ENCODE measurements at places on chromosomes 11 and 22.
A peak's percentile ranks its signal among the peaks of the same experiment; 100 is the strongest.

DNA sequence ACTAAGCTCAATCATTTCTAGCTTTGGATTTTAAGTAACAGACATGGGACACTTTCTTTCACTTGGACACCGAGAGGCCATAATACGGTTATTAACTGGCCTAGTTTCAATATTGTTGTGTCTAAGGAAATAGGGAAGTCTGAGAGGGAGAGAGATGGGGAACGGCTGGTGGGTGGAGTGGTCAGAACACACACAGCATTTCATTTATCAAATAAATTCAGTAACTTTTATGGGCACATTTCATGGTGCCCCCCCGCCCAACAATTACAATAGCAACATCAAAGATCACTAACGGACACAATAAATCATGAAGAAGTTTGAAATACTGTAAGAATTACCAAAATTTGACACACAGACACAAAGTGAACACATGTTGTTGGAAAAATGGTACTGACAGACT is 10.7 kb downstream of the PRPF19 start:
- DNase-seq, result no peak

DNA sequence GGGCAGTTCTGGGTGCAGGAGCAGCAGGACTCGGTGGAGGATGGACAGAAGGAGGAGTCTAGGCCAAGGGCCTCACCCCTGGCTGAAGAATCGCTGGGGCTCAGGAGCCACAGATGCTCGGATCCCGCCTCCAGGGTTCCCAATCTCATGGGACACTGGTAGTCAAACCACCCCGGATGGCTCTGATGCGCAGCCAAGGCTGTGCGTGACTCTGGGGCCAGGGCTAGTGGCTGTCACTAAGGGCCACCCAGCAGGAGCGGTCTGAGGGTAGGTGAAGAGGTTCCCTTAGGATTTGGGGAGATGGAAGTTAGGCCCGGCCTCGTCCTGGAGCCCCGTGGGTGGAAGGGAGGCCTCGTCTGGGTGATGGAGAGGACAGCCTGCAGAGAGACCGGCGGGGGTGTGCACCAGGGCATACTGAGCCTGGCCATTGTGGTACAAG is 300.6 kb downstream of the TBC1D22A start:
- no peak for DNase-seq

GRCh38 chr11:67489203-67489884 is 6.5 kb downstream of the AIP start:
- DNase-seq, result no peak

DNA sequence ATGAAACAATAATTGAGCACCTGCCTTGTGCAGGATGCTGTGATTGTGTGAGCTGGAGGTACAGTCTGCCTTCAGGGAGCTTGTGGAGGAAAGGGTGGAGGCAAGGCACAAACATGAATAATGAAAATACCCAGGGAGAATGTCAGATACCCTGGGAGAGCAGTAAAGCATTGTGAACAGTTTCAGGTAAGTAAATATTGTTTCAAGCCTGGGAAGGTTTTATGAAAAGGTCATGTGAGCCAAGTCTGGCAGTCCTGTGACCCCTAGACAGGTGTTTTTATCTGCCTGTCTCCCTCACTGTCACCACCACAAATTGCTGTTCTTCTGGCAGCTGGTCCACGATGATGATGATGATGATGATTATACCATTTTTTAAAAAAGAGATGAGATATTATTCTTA is 32.0 kb downstream of the SPECC1L start:
- DNase-seq, result no peak

- DNase-seq, result no peak
Observed at GRCh38 chr11:107271425-107271824, 186.2 kb downstream of the CWF19L2 start.

DNA sequence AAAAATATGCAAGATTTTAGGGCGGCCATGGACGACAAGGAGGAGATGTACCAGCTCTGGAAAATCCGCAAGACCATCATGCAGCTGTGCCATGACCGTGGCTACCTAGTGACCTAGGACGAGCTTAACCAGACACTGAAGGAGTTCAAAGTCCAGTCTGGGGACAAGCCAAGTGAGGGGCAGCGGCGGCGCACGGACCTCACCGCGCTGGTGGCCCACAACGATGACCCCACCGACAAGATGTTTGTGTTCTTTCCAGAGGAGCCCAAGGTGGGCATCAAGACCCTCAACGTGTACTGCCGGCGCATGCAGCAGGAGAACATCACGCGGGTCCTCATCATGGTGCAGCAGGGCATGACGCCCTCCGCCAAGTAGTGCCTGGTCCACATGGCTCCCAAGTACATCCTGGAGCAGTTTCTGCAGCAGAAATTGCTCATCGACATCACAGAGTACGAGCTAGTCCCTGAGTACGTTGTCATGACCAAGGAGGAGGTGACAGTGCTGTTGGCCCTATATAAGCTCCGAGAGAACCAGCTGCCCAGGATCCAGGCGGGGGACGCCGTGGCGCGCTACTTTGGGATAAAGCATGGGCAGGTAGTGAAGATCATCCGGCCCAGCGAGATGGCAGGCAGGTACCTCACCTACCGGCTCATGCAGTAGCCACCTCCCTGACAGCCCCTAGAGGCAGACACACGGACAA is 43.5 kb upstream of the ZC3H12C start:
- DNase-seq, result no peak

GRCh38 chr11:125935056-125935455 is 10.8 kb upstream of the VSIG10L2 start:
- DNase-seq, result no peak

DNA sequence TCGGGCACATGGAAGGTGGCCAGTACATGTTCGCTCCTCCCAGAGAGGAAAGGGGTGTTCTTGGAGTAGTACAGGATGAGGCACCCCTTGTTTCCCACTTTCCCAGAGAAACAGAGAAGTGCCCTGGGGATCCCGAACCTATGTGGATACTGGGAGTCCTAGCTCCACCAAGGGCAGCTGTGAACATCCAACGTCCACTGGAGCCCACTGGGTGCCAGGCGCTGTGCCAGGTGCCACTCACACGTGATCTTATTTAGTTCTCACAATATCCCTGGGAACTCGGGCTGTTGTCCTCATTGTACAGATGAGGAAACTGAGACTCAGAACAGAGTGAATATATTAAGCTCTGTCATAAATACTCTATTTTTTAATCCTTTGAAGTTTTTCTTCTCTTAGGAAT is 12.0 kb downstream of the SLCO2B1 start:
- no peak for DNase-seq

DNA sequence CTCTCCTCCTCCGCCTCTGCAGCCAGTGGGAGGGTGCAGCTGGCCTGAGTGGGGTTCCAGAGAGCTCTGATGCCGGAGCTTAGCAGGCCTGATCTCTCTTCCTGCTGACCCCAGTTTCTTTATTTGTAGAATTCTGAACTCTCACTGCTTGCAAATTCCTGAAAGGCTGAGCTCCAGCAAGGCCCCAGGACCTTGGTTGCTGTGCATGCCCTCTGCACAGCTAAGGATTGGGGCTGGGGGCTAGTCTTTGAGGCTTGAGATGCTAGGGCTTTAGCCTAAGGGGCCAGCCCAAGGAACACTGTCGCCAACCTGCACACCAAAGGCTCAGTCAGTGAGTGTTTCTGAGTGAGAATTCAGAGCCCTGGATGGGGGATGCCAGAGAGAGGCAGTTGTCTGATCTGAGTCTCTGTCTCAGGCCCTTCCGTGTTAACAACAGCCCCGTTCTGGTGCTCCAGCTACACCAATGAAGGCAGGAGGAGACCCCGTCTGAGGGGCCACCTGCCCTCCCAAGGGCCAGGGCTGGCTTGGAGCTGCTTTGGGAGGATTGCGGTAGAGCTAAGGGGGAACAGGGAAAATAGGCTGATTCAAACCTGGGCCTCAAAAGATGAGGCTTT is 106.0 kb upstream of the LMO1 start:
- no peak for DNase-seq

DNA sequence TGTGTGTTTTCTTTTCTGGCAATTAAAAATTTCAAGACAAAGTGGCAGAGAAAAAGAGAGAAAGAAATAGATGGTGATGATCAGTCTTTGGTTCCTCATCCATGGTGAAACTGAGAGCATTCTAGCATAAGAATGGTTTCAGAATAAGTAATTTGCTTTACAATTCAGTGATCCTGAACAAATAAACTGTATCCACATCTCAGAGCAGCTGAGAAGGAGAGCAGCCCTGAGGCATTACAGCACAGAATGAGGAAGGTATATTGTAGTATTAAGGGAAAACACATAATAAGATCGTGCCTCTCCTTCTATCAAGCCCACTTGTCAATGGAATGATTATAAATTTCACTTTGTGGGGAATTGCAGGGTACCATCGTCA is 17.4 kb downstream of the LUZP2 start:
- DNase-seq, result no peak

DNA sequence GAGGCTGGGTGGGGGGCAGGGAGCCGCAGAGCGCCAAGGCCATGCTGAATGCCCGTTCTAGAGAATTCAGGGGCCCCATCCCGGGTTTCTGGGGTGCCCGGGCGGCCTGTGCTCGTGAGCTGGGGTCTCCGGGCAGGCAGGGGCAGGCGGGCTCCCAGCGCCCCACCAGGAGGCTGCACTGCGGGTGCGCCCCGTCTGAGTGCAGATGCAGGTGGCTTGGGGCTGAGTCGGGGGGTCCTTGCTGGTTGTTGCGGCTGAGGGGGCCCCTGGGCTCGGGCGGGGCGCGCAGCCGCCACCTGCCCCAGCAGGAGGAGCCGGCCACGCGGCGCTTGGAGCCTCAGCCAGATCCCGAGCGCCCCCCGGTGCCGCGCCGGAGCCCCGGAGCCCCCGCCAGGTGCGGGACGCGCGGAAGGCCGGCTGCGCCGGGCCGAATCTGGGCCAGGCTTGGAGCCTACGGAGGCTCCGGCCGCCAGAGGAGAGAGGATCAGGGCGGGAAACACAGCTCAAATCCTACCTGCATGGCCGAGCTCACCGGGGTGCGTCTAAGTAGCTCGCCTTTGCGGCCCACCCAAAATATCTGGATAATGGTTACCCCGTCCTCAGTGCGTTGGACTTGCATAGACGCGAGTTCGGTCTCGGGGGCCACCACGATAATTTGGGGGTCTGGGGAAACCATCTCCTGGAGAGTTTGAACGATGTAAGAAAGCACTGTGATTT is 590 bp upstream of the IGF2 start:
- no peak for DNase-seq

DNA sequence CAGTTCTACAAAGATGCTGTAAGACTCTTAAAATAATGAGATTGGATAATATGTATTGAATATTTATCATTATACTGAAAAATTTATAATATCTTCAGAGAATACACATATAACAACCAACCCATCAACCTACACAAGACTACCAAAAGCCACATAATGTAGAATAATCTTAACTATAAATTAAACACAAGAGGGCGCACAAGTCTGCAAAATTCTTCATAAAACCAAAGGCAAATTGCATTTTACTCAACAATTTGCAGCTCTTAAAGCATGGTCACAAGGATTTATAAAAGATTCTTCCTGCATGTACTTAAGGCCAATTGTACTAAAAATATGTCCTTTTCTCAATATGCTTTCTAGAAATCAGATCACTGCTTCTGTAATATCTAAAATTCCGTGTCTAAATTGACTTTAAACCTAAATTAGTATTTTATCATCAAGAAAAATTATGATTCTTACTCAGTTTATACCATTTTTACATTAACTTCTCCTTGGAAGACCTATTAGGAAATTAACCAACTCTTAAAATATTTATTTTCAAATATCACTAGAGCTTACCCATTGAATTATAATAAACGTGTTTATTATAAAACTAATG is 79.0 kb downstream of the TTC28 start:
- peak; percentile 52 for DNase-seq

DNA sequence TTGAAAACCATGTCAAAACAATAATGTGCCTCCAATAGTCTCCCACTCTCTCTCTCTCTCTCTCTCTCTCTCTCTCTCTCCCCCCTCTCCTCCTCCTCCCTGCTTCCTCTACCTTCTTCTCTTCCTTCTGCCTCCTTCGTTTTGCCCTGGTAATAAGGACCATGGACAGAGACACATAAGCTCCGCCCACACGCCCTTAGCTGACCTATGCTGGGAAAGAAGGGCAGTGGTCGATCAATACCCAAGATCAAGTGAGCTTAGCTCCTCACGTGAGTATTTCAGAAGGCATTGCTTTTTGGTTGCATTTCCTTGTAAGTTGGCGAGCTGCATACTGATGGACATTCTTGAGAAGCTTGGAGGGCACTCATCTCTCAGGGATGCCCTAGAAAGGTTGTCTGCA is 194.8 kb downstream of the MIAT start:
- peak; percentile 75 for DNase-seq

DNA sequence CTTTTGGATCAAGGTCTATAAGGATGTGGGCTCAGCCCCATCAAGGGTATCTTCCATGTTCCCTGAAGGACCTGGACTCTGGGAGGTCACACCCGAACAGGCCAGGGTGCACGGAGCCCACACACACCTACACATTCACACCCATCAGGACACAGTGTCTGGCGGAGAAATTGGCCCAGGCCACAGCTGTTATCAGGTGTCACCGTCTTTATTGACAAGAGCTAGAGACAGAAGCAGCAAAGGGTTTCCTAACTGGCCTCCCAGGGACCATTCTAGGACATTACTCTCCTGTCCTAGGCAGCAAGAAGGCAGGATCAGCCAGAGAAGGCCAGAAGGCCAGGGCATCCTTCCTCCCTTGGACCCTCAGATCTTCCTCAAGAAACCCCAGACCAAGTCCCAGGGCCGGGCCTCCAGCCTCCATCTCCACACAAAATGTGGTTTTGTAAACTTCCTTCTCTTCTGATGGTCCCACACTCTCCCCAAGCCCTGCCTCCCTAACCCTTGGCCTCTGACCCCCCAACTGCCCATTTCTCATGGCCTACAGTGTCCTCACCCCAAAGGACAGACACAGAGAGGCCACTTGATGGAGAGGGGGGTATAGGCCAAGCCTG is 8.1 kb downstream of the SSTR3 start:
- no peak for DNase-seq

GRCh38 chr11:74159642-74160041 is 11.2 kb downstream of the C2CD3 start:
- no peak for DNase-seq

DNA sequence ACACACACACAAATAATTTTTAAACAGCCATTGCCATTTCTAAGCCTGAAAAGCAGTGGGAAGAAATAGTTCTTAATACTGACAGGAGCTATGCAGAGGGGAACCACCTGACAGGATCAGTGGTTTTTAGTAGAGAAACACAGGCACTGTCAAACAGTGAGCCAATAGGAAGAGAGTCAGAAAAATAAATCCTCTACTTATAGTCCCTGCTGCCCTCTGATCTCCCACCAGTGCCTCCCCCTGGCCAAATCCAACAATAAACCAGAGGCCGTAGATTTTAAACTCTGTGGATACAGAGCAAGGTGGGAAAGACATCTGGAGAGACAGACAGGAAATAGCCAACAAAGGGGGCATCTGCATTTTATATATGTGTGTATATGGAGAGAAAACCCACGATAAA is 7.9 kb upstream of the OR56B4 start:
- DNase-seq, result peak; percentile 57
